ENCODE measurements at places on chromosomes 11 and 22.

- no peak for DNase-seq
Measured at GRCh38 chr11:99327066-99327465, 306.3 kb downstream of the CNTN5 start.

DNA sequence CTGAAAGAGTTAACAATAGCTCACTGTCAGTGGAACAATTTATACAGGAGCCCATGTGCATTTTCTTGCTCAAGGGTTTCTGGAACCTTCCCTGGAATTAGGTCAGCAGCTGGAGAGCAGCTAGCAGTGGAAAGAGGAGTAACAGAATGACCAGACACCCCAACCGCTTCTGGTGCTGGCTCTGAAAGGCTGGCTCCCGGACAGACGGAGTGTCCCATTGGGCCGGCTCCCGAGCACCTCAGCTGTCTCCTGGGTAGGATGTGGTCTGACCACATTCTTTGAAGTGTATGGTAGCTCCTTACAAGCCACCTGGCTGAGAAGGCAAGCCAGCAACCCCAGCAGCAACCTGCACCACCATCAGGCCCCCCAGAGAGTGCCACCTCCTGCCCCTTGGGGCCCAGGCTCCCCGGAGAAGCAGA, 44.7 kb downstream of the ABTB2 start:
- peak; percentile 31 for DNase-seq

DNA sequence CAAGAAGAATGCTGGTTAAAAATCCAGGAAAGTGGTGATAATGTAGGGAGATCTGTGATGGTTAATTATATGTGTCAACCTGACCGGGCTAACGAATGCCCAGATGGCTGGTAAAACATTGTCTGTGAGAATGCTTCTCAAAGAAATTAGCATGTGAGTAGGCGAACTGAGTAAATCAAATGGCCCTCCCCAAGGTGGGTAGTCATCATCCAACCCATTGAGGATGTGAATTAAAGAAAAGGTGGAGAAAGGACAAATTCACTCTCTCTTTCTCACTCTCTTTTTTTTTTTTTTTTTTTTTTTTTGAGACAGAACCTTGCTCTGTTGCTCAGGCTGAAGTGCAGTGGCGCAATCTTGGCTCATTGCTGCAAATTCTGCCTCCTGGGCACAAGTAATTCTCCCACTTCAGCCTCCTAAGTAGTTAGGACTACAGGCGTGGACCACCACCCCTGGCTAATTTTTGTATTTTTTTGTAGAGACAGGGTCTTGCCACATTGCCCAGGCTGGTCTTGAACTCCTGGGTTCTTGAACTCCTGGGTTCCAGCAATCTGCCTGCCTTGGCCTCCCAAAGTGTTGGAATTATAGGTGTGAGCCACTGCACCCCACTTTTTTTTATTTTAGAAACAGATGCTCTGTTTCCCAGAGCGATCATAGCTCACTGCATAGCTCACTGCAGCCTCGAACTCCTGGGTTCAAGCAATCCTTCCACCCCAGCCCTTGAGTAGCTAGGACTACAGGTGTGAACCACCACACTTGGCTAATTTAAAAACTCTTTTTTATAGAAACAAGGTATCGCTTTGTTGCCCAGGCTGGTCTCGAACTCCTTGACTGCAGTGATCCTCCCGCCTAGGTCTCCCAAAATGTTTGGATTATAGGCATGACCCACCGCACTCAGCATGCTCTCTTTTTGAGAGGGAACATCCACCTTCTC, 22.0 kb upstream of the P2RY6 start:
- no peak for DNase-seq

DNA sequence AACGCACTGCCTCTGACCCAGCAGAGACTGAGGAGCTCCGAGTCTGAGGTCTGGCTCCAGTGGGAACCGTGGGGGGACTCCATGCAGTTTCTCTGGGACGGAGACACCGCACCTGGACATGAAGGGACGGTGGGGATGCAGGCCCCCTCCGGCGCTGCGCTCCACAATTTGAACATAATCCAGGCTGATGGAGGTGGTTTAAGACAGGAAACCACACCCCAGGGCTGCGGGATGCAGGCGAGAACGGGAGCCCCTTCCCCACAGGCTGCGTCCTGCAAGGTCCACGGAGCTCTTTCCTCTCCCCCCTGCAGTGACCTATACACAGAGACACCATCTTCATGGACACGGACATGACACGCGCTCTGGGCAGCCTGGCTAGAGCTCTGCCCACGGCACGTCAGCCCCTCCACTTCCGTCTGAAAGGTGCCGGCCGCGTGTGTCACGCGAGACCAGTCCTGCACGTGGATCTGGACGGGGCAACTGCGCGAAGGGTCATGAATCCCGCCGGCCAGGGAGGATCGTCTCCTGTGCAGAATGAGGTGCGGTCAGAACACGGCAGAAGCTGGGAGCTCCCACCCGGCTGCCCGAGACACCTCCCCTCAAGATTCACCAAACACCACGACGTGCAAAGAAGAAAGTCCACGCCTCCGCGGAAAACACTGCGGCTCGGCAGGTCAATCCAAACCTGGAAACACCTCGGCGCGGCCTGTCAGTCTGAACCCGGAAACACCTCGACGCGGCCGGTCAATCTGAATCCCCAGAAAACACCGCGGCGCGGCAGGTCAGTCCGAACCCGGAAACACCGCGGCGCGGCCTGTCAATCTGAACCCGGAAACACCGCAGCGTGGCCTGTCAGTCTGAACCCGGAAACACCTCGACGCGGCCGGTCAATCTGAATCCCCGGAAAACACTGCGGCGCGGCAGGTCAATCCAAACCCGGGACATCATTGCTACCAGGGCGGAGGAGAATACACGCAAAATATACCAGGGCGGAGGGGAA, 212.4 kb downstream of the BRD1 start:
- no peak for DNase-seq

DNA sequence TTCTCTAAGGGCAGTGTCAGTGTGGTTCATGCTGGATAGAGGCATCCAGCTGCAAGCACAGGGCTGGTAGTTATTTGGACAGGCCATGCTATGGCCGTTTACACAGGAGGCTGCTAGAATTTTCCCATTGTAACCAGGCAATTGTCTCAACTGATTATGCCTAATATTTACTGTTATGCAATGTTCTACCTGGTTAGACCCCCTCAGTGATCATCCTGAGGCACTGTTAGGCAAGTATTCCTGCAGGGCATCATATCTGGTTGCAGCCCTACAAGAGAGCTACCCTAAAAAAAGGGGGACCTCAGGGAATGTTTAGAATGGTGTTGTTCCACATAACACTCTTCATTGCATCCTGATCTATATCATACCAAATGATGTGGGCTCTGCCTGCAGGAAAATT, 1124.6 kb downstream of the JRKL start:
- DNase-seq, result no peak

DNA sequence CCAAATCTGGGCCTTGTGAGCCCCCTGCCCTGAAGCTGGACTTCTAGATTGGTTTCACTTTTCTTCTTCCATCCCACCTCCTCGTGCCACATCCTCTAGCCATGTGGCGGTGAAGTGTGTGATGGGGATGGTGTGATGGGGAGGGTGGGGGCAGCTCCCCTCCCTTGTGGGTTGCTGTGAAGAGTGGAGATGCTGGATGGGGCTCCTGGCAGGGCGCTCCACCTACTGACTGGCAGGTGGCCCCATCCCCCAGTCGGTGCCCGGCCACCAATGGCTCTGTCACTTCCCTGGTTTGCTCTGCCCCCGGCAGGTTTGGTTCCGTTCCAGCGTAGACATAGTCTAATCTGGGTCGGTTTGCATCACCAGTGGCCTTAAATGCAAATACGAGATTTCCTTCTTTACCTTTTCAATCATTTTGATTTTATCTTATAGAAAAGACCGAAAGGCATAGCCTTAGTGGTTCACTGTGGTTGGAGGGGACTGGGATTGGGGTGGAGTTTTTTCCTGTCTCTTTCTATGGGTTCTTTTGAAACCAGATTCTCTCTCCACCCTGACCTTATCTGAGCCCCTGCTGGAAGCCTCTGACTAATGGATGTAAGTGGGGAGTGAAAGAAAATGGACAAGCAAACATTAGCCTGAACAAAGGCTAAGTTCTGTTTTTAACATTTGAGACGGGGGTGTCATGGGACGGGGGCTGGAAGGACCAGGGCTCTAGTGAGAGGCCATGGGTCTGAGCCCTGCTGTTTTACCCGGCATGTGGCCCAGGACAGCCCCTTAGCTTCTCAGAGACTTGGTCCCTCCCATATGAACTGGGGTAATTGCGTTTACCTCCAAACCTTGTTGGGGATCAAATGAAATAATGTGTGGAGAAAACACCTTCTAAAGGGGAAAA, 149.3 kb downstream of the CACNA1I start:
- DNase-seq, result no peak

- no peak for DNase-seq
Measured at GRCh38 chr11:120780239-120780638, 243.7 kb upstream of the TBCEL start.

DNA sequence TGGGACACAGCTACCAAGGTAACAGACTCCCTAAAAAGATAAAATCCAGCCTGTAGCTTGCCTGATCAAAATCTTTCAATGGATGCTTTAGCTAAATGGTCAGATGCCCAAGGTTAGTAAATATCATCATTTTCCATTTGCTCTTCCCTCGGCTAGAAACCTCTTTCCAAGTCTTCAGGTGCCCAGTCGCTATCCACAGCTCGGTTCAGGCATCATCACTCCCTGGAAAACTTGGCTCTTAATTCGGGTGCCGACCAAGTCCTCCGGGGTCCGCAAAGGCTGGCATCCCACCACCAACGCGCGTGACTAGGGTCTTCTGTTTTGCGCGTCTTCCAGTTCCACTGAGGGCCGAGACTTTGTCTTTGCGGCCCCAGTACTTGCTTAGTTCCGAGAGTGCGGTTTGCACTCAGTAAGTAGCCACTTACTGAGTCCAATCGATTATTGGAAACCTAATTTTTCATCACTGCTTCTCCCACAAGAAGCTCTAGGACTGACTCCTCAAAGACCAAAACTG, 44.3 kb downstream of the OR4D9 start:
- DNase-seq, result no peak

DNA sequence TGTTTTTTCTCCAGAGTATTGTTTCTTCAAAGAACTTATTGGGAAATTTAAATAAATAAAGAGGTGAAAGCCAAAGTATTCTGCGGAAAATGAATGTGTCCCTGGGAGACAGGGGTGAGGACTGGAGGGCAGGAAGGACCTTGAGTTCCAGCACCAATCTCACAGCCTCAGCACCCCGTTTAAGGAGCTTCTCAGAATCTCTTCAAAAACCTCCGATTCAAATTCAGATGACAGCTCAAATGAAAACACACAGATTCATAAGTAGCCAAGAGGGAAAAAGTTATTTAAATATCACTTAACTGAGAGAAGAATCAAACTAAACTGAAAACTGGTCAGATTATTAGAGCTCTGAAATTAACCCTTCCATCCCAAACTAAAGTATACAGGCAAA, 12.5 kb downstream of the MTMR2 start:
- no peak for DNase-seq

GRCh38 chr11:95330302-95330701, 99.3 kb upstream of the SESN3 start:
- no peak for DNase-seq

- no peak for DNase-seq
Measured at GRCh38 chr11:116693593-116694348, 79.0 kb downstream of the BUD13 start.

GRCh38 chr11:66020618-66021357, 5.5 kb downstream of the CATSPER1 start:
- DNase-seq, result no peak

DNA sequence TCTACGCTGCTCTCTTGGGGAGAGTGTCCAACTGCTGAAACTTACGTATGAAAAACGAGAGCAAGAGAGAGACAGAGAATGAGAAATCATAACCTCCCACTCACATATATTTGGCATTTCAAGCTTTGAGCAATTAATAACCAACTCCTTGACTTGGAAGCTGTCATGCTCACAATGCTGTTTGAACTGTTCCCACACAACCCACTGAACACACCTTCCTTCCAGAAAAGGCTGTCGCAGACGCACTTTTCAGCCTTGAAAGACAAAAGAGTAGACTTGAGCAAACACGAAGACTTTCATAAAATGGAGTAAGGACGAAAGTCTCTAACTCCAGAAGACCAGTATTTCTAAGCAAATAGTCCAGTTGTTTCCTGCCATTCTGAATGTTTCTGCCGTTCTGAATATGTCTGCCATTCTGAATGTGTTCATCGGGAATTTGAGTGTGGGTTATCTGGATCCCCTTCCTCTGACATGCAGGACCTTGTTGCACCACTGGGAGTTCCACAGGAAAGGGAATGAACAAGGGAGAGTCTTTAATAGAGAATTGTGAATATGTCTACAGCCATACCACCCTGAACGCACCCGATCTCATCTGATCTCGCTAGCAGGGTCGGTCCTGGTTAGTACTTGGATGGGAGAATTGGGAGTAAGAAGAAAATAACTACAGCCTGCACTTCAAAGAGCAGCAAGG, 86.2 kb upstream of the BARX2 start:
- DNase-seq, result no peak

GRCh38 chr22:31944700-31945442, 536 bp downstream of the YWHAH start:
- peak; percentile 70 for DNase-seq

GRCh38 chr22:41481925-41482318, 13.0 kb downstream of the ACO2 start:
- no peak for DNase-seq

- peak; percentile 25 for DNase-seq
Measured at GRCh38 chr22:39343259-39344045, 6.3 kb upstream of the SYNGR1 start.

GRCh38 chr11:85823816-85824215, 12.9 kb upstream of the SYTL2 start:
- peak; percentile 64 for DNase-seq

GRCh38 chr22:43848366-43849171, 13.7 kb downstream of the SULT4A1 start:
- DNase-seq, result no peak

- DNase-seq, result no peak
Measured at GRCh38 chr11:24153337-24153736, 343.5 kb upstream of the LUZP2 start.

GRCh38 chr11:77619576-77620198, 17.9 kb downstream of the CLNS1A start:
- no peak for DNase-seq

DNA sequence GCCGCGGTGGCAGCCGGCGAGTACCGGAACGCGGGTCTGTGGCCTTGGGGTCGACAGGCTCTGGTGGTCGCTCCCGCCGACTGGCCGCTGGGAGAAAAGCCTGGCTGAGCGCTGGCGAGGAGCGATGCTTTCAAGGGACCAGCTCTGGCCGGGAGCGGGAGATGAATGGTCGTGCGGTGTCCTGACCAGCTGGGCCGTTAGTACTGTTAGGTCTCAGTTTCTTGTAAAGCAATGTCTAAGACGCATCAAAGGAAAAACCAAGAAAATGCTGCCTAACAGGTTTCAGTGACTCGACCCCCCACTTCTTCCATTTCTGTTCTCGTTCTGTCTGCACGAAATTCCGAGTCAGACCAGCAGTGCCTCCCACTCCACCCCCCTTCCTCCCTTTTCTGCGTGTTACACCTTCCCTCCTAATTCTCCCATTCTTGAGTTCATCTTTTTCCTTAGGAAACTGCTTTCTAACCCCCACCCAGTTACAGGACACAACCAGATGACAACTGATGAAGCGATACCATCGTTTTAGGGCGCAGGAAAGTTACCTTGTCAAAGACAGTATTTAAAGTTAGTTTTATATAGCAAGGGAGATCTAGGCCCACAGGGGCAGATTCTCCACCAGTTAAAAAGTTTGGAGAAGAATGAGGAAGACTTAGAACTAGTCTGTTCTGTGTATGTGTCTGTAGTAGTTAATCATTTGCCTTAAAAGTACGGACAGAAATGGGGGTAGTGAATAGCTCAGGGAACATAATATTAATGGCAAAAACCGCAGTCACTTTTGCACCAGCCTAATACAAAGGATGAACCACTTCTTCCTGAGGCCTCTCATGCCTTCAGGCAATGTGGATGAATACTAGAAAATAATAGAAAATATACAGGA, 1.0 kb downstream of the CUL5 start:
- DNase-seq, result peak; percentile 2

GRCh38 chr22:37443086-37443485, 15.8 kb upstream of the ELFN2 start:
- DNase-seq, result no peak
